ENCODE measurements at places on chromosomes 6 and 20.
A peak's percentile ranks its signal among the peaks of the same experiment; 100 is the strongest.

GRCh38 chr6:44630125-44631028 is 242.9 kb downstream of the CDC5L start:
- DNase-seq, result peak; percentile 92

- DNase-seq, result no peak
These were observed 67.8 kb upstream of the RALGAPA2 start for GRCh38 chr20:20780127-20780824.

DNA sequence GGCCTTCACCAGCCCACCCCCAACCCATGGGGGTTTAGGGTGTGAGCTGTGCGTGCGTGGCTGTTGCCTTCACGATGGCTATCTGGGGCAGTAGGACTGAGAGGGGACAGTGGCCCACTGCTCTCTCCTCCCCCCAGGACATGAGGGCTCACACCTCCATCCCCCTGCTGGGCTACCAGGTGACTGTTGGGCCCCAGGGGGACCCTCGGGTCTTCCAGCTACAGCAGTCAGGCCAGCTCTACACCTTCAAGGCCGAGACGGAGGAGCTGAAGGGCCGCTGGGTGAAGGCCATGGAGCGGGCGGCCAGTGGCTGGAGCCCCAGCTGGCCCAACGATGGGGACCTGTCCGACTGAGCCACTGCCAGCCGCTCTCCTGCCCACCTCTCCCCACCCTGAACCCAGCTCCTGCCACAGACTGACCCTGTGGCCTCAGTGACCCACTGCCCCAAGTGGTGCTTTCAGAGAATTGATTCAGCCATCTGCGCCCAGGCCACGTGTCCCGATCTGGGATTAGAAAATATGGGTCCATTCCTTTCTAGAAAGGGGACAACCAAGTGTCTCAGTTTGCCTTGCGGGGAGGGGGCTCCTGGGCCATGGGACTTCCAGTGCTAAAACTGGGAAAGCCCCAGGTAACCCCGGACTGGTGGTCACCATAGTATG is 22.5 kb downstream of the FGD2 start:
- no peak for DNase-seq

DNA sequence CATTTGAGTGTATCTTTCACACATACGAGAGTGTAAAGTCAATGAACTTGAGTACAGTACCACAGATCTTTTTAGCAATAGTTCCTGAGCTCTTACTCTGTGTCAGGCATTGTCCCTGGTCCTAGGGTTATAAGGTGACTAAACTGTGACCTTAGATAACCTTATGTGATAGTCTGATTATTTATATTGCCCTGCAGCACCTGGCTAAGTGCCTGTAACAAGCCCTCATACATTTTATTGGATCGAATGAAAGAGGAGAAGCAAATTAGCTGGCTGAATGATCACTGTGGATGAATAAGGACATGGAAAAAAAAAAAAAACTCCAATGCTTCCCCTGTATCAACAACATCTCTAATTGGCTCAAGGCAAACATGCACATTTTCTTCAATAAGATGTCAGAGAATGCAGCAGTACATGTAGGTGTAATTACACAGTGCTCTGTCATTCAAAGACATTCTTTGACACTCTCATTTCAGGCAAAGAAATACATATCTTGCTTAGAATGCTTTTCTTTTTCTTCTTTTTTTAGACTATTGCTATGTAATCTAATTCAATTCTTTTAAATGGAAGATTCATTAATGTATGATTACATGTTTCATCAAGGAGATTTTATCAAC is 153.4 kb downstream of the PHACTR1 start:
- no peak for DNase-seq

- peak; percentile 57 for DNase-seq
These were observed 4.0 kb downstream of the VARS1 start for GRCh38 chr6:31791324-31792089.

All from astrocyte of the hippocampus (primary cell).